ENCODE measurements at places on chromosomes 4 and X. TPM values are rescaled to one million over a fixed set of nuclear protein-coding genes. Genes with fewer than 3 reads are reported as not detected.

- no peak for DNase-seq
Observed at GRCh38 chr4:174707051-174707676, 121.9 kb downstream of the GLRA3 start.

DNA sequence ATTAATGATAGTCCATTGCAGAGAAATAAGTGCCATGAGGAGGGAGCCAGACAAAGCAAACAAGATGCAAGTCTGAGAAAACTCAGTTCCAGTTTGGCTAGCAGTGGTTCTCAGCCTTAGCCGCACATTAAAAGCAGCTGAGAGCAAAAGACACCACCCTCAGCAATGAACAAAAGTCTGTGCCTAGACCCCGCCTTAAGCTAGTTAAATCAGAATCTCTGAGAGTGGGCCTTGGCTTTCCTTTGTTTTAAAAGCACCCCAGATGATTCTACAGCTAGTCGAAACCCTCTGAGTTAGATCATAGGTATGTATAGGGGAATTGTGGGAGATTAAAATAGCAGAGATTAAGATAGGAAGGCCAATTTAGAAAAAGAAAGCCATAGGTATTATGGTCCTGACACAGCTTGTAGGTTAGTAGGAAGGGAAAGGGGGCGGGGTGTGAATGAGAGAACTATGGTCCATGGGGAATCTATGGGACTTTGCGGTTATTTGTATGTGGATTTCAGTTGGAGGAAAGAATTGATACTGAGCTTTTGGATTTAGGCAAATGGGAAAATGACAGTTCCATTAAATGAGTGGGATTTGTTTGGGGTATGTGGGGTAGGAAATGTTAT is 12.0 kb downstream of the SPRY1 start:
- no peak for DNase-seq

DNA sequence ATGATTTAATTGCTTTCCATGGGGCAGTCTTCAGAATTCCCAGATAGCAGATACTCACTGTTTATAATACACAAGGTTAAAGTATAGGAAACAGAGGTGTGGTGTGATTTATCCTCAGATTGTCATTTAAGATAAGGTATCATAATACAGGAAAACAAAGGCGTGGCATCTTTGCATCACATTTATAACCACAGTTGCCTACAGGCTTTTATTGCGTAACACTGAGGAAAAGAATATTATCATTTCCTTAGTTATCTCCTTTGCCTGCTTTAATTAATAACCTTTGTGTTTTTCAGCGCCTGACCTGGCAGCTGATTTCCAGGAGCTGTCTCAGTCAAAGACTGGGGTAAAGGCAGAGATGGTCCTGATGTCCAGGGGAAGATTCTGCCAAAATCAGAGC is 68.8 kb downstream of the SSX7 start:
- DNase-seq: no peak

- DNase-seq: no peak
Observed at GRCh38 chr4:125115941-125116340, 198.8 kb upstream of the FAT4 start.

- no peak for DNase-seq
Observed at GRCh38 chr4:93743022-93743421, 85.5 kb upstream of the ATOH1 start.

Gene OTC
- not detected for total RNA-seq

DNA sequence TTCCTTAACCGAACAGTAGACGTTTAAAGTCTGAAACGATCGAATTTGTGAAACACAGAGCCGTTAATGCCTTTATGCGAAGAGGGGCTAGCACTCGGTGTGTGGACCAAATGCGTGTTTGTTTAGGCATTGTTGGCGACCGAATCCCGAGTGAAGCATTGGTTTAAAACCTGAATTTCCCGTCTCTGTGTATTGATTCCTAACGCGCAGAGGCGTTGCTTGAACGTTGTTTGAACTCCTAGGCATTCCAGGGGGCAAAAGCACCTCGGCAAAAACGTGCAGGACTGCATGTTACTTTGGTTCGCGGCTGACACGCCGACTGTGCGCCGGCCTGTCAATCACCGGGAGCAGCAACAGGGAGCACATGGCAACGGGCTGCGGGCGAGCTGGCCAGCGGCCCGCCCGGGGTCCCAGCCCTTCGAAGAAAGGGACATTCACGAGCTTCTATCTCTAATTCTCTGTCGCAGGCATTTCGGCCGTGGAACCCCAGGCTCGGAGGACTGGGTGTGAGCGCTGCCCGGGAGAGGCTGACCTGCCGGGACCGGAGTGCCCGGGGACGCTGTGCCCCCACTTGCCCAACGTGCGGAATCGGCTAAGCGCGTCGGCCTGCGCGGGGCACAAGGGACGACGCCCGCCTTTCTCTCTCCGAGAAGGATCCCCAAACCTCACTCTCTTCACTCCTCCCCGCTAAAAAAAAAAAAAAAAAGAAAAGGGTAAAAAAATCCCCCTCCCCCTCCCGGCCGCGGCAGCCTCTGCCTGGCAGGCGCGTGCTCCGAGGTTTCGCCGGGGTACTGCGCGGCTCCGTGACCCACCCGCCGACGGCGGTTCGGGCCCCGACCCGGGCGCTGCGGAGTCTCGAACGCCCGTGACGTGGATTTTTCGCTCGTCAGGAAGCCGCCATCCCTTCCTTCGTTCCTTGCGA is 810 bp downstream of the SPRY1 start:
- DNase-seq: peak; percentile 70

DNA sequence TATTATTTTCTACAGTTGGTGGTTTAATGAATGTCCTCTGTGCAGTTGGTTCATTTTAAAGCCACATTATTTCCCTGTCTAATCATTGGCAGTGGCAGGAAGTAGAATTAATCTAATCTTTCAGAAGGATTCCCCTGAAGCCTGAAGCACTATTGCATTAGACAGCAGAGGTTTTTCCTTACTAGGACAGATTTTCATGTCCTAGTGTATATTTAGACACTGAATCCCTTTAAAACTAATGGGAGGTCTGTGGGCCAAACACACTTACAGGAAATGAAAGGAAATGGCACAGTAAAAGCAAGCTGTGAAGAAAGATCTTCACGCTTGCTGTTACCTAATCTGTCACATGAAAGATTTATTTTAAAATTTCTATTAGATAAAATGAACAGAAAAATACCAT is 165.2 kb downstream of the SLC39A8 start:
- DNase-seq: no peak

DNA sequence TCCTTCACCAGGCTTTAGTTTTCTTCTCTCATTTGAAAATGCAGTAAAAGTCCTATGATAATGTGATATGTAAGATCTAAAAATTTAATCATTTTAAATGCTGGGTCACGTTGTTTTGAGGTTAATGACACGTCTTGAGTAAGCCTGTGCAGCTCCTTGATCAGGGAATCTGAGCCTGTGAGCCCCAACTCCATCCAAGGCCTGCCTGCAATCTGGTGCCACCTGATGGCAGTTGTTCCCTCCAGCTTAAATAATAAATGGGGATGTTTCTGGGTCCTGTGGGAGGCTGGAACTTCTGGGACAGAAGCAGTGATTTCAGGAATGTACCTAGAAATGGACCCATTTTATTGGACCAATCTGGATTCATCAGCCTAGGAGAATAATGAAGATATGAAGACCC is 455.4 kb upstream of the ADGRL3 start:
- no peak for DNase-seq

Gene FHIP1A
- total RNA-seq: 0.42 TPM

DNA sequence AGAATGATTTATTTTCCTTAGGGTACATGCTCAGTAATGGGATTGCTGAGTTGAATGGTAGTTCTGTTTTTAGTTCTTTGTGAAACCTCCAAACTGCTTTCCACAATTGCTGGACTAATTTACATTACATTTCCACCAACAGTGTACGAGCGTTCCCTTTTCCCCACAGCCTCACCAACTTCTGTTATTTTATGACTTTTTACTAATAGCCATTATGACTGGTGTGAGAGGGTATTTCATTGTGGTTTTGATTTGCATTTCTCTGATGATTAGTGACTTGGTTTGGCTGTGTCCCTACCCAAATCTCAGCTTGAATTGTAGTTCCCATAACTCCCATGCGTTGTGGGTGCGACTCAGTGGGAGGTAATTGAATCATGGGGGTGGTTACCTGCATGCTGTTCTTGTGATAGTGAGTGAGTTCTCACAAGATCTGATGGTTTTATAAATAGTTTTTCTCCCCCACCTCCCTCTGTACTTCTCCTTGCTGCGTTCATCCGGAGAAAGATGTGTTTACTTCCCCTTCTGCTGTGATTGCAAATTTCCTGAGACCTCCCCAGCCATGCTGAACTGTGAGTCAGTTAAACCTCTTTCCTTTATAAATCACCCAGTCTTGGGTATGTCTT is 95.1 kb downstream of the GBA3 start:
- no peak for DNase-seq

Gene HMX1
- not detected for total RNA-seq

DNA sequence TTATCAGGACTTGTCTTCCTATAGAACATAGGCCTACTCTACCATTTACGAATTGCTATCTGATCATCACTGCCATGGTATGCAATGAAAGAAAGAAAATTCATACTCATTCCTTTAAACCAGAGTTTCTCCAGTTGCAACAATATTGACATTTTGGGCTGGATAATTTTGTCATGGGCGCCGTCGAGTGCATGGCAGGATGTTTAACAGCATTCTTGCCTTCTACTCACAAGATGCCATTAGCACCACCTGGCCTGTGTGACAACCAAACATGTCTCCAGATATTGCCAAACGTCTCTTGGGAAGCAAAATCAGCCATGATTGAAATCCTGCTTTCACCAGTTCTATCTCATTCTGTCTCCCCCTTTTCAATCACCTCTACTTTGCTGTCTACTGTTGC is 63.6 kb upstream of the ARHGAP24 start:
- DNase-seq: no peak

Gene SLC16A2
- 0.60 TPM for total RNA-seq

Gene DGAT2L6
- not detected for total RNA-seq

DNA sequence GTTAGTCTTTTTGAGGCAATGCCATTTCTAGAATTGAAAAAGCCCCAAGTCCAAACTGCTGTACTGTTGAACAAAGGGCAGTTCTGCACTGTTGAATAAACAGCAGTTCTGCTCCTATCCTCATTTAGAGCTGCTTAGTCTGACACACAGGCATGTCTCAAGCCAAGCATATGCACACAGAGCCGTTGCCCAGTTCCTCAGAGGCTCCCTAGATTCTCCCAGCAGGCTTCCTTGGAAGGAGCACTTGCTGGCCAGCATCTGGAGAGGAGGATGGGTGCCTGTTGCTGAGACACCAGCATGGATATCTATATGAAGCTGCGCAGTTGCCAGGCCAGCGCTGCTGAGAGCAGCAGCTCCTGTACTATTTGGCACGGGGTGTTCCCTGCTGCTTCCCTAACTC is 138.3 kb upstream of the USP38 start:
- no peak for DNase-seq

- DNase-seq: no peak
Observed at GRCh38 chr4:122500852-122501501, 44.5 kb upstream of the IL2 start.

GRCh38 chr4:96955226-96955625 is 1115.3 kb downstream of the PDHA2 start:
- no peak for DNase-seq

Gene CC2D2A
- total RNA-seq: not detected

DNA sequence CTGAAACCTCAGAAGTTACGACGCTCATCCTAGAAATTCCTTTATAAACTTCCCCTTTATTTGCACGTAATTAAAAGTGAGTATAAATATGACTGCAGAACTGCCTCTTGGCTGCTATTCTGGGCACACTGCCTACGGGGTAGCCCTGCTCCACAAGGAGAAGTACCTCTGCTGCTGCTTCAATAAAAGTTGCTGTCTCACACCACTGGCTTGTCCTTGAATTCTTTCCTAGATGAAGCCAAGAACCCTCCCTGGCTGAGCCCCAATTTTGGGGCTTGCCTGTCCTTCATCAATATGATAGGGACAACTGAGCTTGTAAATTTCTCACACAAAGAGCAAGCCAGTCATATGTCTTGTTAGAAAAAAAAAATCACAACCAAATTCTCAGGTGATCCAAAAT is 115.8 kb downstream of the VEGFC start:
- DNase-seq: no peak

GRCh38 chr4:4225915-4226605 is 669 bp downstream of the OTOP1 start:
- DNase-seq: no peak

DNA sequence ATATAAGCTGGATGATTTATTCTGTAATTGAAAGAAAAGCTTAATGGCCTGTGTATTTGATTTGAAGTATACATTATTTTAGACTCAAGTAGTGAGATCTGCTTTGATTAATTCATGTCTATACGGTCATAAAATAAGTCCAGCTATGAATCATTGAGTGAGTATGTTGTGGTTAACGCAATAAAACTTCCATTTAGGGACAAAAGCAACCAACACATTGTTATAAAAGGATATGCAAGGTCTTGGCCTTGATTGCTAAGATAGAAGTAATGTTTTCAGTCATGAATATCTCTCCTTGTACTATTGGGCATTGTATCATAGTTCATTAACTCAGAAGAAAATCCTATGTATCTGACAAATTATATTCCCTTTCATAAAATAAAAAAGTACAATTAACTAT is 162.1 kb downstream of the EPHA5 start:
- DNase-seq: no peak

DNA sequence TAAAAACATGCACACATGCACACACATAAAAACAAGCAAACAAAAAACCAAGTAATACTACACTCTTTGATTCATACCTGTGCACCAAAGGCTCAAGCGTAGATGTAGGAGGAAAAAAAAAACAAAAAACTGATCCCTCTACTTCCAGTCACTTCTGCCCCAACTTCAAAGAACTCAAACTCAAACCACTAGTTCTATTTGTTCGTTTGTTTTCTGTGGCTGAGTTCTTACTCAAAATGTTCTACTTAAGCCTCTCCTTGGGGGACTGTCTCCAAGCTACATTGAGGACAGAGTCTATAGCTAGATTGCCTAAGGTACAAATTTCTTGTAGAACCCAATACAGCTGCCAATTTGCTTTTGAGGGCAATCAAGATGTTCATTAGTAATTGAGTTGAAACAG is 171.0 kb upstream of the ATOH1 start:
- no peak for DNase-seq

Gene IQCM
- not detected for total RNA-seq
